ENCODE measurements at places on chromosomes 12 and 14.

GRCh38 chr14:24145219-24145618, 1.2 kb downstream of the PSME2 start:
- no peak for DNase-seq

- DNase-seq: no peak
Measured at GRCh38 chr14:59133709-59134108, 54.8 kb upstream of the DAAM1 start.

DNA sequence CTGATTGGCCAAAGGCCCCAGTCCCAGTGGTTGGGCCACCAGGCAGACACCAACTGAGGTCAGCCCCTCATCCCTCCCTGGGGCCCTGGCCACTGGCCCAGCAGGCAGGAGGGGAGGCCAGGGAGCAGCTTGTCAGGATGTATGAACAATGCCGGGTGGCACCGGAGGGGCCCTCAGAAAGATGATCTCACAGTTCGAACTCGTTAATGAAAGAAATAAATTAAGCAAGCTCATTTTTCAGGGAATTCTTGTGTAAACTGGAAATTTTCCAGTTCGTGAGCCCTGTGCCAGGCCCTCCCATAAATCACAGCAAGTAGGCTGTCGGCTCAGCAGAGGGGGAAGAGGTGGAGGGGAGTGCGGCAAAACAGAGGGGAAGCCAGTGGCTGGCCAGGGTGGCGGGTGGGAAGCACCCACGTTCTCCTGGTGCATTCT, 177.0 kb upstream of the VASH1 start:
- peak; percentile 70 for DNase-seq

DNA sequence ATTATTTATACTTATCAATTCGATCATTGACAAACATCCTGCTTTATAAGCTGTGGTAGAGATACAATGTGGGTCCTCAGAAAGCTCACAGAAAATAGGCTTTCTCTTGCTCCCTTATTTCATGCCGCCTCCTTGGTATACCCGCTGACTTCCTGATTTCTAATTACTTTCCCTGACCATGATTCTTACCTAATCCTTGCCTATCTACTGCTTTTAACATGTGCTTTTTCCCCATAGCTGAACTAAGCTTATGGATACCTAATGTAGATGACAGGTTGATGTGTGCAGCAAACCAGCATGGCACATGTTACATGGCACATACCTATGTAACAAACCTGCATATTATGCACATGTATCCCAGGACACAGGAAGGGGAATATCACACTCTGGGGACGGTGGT, 65.1 kb downstream of the ITPR2 start:
- no peak for DNase-seq

- DNase-seq: peak; percentile 34
Measured at GRCh38 chr12:30152705-30153104, 369.0 kb upstream of the TMTC1 start.

- DNase-seq: no peak
Measured at GRCh38 chr12:87809916-87810315, 219.3 kb downstream of the C12orf50 start.

GRCh38 chr12:57772429-57773322, at the start of gene EEF1AKMT3:
Gene EEF1AKMT3, plus strand, starts transcription at chr12:57772614. Its CDS starts 111 bp downstream, at chr12:57772725.
- no peak for DNase-seq

GRCh38 chr14:89351516-89352404, 65.3 kb downstream of the FOXN3 start:
- DNase-seq: no peak

DNA sequence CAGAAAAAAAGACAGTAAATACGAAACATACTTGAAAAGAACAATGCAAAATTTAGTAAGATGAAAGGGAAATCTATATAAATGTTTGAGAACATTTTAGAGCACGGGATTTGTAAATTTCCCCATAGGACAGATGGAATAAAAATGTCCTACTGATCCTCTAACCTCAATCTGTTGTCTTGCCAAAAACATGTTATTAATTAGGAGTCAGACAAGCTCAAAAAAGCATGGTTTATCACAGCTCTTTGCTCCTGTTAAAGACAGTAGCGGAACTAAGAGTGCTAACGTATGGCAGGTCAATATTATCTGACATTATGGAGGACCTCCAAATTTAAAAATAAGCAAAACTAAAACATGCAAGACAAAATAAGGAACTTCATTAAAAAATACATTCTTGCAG, 12.9 kb downstream of the GMFB start:
- no peak for DNase-seq

GRCh38 chr12:41074473-41074769, 113.7 kb upstream of the PDZRN4 start:
- DNase-seq: no peak

DNA sequence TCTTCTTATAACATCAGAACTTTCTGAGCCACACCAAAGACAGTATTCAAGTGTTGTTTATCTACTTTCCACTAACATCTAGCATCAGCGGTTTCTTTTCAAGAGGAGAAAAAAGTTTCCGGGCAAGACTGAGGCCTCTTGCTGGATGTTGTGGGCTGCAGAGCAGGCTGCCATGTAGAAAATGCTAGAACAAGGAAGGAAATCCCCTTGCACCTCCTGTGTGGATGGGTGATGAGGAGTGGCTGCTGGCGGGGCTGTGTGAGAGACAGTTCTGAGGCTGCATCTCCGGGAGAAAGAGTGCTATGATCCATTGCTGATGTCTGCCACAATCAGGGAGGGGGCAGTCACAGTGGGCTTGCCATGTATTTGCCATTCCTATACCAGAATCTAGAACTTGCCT, 37.8 kb upstream of the PPP1CC start:
- no peak for DNase-seq

GRCh38 chr12:124477107-124477915, 90.1 kb downstream of the NCOR2 start:
- DNase-seq: no peak

GRCh38 chr14:104246401-104247335, 108.3 kb downstream of the KIF26A start:
- no peak for DNase-seq

DNA sequence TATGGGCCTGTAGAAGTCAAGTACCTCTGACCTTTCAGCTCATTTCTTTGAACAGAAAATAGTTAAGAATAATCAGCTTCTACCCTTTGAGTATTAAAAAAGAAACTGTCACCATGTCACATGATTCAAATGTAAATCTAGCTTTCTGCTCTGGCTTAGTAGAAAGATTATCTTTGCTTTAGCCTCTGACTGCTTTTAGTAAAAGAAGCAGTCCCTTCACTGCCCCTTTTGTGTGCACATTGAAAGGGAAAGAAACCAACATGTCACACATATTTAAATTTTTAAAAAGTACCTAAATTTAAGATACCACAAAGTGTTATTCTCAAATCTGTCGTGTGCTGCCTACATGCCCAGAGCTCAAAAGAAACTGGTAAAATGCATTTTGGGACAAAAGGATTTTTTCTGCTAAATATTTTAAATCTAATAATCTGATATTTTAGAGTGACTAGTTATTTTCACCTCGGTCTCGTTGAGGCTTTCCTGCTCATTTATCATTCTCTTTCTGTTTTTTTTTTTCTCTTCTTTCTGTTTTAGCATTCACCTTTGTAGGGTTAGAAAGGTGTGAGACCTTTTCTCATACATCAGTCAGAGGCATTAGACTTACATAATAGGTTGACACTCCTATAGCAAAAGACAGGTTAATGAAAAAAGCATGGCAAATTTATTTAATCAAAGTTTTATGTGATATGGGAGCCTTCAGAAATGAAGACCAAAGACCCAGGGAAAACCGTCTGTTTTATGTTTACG, 41.3 kb downstream of the SLC16A7 start:
- no peak for DNase-seq

GRCh38 chr12:49633703-49634345, 10.5 kb downstream of the PRPF40B start:
- no peak for DNase-seq

DNA sequence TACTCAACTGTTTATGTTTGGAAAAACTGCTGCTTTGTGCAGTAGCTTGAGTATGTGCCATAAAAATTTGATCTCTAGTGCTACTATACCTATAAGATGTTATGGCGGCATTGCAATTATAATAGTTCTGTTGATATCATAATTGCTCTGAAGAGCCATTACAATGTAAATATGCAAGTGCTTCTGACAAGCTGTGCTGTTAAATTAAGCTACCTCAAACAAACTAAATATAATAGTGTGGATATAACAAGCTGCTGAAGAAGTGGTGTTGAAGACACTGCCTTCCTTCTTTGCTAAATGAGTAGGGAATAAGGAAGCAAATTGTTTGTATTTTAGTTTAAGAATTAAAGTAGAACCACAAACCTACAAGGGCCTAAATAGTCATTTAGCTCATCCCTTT, 301.0 kb upstream of the MIS18BP1 start:
- peak; percentile 89 for DNase-seq

DNA sequence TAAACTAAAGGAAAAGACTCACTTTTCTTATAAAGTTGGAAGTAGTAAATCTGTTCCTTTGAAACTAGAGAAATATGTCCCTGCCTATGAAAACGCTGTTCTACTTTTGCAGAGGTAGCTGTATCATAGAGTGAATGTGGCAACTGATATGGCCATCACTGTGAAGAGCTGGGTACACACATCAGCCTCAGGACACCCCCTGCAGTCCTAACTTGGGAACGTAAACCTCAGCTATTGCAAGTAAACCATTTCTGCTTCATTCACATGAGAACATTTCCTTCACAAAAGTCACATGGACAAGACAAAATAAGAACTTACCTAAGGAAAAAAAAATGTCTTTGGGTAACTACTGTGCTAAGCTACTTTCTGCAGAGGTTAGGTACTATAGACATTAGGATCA, 233.3 kb upstream of the PPFIA2 start:
- DNase-seq: no peak

DNA sequence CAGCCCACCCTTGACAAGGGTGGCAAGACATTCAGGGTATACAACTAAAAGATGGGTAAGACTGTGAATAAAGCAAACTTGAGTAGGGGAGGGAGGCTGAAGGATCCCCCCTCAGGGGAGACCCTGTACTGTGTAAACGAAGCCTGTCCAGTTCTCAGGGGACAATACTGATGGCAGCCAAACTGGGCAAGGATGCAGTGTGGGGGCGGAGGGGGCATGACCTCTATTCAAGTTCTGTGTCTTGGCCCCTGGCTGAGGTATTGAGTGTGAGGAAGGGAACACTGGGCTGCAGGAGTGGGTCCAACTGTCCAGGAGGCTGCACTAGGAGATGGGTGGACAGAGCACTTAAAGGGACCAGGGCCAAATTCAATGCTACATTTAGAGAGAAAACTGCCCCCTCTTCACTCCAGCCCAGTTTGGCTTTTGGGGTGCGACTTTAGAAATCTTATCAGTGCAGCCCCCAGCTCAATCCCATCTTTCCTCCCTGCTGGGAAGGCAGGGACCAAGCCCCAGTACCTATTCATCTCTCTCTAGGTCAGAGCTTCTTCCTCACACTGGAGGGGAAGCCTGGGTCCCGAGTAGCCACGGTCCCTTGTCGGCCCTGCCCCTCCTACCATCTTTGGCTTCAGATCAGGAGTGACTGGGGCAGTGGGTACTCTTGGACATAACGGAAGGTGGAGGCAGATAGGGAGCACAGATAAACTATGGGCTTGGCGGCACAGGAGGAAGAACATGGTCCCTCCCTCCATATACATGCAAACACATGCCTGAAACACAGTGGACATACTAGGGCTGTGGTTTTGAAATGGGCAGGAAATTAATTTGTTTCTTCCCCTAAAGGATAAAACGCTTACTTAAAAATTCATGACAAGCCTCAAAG, 11.8 kb downstream of the SLC39A5 start:
- DNase-seq: no peak

DNA sequence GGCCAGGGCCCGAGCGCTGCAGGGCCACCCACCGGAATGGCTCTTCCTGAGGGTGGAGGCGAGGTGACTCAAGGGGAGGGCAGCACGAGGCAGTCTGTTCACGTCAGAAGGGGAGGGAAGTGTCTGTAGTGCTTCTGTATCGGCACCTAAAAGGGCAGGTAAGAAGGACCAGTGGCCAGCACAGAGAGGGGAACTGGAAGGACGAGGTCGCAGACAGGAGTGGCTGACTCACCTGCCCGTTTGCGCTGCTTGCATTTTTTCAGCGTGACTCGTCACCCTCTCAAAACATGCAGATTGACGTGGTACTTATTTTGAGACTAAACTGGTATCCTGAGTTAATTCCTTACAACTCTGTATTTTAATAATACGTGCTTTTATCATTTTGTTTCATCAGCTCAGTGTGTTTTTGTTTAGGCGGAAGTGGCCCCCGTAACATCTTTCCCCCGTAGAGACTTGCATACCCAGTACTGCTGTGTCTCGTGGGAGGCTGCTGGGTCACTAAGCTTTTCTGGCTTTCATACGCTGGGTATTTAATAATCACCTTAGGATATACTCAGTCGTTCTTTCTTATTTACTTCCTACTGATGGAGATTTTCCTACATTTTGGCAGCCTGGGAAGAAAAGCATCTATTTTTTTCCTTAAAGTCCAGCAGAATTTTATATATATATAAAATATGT, 26.4 kb downstream of the SFSWAP start:
- DNase-seq: no peak

DNA sequence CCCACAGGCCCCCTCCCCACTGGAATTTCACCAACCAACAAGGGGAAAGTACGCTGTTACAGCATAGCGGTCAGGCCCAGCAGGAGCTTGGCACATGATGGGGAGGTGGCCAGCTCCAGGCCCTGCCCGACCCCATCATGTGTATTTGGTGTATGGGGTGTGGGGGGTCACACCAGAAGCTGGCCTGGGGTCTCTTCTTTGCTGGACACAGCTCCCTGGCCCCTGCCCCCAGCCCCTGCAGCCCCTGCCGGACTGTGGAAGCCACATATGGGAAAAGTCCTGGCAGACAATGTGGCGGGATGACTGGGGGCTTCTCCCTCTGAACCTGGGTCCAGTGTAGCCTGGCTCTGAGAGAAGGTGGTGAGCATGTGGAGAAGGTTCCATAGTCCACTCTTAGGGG, 12.4 kb downstream of the NGB start:
- DNase-seq: no peak

DNA sequence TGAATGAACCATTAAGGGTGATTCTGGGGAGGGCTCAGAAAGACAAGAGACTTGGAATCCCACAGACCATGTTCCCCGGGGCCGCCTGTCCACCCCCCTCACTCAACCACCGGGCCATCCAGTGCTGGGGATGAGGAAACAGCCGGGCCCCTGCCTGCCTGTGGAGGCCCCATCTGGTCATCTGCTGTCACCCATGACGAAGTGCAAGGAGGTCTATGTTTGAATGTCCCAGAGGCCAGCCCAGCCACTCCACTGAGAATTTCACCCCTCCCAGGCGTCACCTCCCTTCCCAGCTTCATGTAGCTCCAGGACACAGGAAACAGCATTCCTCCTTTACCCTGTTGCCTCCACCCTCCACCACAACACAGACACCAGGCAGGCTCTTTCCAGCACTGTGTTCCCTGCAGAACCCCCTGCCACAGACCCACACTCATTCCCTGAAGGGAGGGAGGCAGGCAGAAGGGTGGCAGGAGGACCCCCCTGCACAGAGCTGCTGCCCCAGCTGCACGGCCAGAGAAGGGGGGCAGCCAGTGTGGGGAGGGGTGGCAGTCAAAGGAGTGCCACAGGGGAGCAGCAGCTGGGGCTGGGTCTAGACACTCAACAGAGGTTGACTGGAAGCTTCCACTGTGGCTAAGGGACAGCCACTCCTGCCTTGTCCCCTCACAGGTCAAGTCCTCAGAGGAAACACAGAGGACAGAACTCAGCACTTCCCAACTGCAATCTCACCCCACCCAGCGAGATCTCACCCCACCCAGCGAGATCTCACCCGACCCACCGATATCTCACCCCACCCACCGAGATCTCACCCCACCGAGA, 50.3 kb upstream of the PPP2R5C start:
- no peak for DNase-seq
